ENCODE measurements at places on chromosomes 5 and 9.
A peak's percentile ranks its signal among the peaks of the same experiment; 100 is the strongest.

DNA sequence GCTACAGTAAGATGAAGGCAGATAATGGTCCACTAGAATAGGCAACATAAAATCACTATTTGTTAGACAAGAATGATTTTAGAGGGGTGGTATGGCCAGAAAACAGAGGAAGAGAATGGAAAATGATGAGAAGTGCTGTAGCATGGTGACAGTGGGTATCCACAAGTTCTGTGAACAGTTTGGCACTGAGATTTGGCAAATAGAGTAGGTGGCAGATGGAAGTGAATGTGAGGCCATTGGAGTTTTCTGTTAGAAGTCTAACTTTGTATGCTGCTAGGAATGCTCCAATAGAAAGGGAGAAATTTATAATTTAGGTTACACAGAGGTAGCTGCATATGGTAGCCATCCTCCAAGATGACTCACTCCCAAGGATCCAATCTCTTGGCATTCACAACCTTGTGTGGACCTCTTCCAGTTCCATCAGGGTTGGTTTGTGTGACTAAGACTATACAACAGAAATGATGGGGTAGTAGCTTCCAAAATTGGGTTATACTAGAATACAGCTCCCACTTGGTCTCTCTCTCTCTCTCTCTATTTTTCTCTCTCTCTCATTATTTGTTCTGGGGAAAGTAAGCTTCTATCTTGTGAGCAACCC lies 646.9 kb upstream of the ZNF608 start:
- no peak for DNase-seq

DNA sequence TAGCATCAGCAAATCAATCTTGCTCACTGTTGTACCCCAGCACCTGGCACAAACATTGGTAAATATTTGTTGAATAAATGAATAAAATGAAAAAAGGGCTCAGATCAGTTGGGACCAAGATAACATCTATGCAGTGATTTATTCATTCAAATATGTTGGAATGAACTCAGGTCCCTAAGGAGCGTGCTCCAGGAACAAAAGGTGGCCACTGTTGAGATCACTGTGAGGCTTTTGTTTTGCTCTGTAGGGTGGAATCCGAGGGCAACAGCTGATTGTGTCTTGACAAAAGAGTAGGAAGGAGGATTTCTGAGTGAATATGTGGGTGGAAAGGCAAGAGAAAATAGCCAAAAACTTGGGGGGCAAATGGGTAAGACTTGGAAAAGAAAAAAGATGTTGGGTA lies 89.7 kb downstream of the PPP2R2B start:
- no peak for DNase-seq

- no peak for DNase-seq
Observed at GRCh38 chr5:140962190-140962589, 4.1 kb upstream of the PCDHAC2 start.

DNA sequence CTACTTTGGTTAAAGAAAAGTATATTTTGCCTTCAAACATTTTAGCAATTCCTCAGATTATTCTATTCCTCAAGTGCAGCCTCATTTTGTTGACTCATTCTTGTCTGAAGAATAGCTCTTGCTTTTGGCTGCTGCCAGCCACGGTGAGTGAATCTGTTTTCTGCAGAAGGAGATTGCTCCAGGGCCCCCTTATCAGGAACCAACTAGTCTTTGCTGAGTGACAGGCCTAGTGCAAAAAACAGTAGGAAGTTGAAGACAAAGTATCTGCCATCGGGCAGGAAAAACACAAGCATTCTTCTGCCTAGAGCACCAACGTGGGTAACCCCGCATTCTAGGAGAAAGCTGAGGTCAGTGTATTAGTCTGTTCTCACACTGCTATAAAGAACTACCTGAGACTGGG lies 42.3 kb downstream of the ZNF883 start:
- no peak for DNase-seq

GRCh38 chr5:122180863-122181548 lies 51.7 kb downstream of the ZNF474 start:
- DNase-seq: no peak

GRCh38 chr5:83957188-83957587 lies 236.5 kb upstream of the HAPLN1 start:
- DNase-seq: no peak

GRCh38 chr9:79588488-79589223 lies 16.9 kb downstream of the TLE4 start:
- DNase-seq: no peak

GRCh38 chr9:130699047-130699446 lies 5.5 kb downstream of the EXOSC2 start:
- no peak for DNase-seq

- DNase-seq: no peak
Observed at GRCh38 chr9:124686918-124687317, 84.2 kb downstream of the NR6A1 start.

DNA sequence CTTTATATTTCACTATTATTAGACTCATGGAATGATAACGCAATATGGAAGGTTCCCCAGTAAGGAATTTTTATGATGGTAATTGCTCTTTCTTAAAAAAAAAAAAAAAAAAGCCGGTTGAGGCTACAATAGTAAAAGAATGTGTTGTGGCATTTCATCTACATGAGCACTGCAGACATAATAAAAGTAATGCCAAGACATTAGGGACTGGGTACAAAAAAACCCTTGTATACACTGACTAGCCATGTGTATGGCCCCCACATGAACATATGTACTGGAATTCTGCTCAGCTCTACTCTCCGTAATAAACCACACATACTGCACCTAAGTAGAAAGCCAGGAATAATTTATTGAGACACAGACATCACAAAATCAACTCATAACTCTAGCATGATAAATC lies 218.4 kb downstream of the ADAMTS6 start:
- no peak for DNase-seq

GRCh38 chr5:118905196-118905595 lies 83.2 kb downstream of the DTWD2 start:
- no peak for DNase-seq

- no peak for DNase-seq
Observed at GRCh38 chr9:14706530-14707140, 13.4 kb upstream of the ZDHHC21 start.

DNA sequence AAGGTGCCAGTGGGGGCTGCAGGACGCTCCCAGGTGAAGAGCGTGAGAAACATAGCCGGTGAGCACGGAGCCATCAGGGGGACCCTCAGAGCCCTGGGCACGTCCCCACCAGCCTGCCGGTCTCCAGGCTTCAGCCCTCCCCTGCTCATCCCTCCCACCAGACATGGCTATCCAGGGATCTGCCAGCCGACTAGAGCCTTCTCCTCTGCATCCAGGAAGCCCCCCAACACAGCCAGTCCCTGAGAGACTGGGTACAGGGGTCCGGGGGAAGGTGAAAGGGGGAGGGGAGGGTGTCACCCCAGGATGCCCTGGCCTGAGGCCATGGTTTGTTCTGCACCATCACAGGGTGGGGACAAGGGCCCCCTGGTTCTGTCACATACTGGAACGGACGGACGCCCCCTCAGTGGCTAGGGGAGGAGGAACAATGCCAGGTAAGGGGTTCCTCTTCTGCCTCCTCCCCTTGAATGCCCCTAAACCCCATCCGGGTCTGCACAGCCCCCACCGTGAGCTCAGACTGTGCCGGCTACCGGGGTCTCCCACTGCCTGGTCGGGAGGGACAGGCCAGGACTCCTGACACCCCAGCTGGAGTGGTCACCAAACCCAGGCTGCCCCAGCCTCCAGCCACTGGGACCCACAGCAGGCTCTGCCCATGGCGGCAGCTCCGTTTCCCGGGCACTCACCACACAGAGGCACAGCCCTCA lies 34.3 kb downstream of the NACC2 start:
- DNase-seq: no peak

DNA sequence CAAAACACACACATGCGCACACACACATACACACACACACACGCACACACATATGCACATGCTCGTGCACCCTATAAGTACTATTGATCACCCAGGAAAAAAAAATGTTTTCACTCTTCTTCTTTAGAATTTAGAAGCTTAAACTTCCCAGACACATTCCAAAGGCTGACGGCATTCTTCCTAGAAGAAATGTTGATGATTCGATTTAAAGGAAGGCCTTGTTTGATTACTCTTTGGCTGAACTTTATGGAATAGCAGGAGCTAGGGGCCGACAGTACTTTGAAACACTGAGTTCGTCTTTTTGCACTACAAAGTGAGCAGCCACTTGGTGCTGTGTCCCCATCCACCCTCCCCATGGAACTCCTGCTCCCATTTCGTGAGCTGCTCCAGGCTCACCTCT lies 113.2 kb downstream of the EGFLAM start:
- no peak for DNase-seq

DNA sequence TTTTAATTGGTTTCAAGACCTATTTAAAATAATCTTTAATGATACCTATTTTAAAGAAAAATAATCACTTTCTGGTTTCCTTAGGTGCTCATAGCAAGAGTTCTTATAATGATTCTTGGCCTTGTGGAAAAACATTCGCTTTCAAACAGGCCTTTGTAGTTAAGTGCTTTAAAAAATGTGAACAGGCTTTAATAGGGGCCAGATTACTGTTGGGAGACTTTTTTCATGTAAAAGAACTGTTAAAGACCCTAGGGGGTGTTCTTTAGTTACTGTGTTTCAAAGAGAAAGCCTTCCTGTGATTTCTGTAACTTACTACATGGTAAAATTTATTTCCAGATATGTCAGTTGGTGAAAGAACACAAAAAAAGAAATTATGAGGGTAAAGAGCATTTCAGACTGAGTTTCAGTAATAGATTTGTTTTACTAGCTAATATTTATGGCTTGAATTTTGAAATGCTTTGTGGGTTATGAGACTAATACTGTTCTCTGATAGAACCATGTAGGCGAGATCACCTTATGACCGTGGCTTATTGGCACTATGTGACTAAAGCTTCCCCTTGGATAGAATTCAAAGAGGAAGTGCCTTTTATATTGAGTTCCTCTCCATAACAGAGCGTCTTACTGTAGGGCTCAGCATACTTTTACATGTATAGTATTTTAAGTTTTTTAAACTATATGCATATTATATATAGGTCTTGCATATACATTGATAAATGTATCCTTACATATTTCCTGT lies 70.7 kb downstream of the CSNK1G3 start:
- DNase-seq: no peak

DNA sequence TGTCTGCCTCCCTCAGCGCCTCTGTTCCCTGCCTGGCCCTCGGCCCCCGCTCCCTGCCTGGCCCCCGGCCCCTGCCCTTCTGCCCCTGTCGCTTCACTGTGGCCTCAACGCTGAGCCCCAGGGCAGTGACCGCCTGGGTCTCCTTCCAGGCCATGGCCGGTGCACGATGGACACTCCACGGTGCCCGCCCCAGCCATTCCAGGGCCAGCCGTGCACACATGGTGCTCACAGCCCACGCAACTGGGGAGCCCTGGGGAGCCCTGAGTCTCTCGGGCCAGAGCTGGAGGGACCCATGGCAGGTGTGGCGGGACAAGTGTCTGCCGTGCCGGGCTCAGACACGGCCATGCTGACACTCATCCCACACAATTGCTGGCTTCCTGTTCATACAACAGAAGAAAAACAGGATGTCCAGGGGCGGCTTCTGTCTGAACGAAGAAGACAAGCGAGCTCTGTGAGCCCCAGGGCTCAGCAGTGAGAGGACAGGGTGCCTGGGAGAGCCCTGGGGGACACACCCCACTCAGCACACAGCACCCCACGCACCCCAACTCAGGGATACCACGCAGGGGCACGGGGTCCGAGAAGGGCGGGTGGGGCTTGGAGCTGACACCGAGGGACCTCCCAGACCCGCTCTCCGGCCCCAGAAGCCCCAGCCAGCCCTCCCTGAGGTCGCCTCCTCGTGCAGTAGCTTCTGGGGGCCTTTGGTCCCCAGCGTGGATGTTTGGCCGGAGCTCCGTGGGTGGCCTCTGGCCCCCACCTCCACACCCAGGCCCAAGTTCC lies 35.7 kb downstream of the EXD3 start:
- peak; percentile 55 for DNase-seq

DNA sequence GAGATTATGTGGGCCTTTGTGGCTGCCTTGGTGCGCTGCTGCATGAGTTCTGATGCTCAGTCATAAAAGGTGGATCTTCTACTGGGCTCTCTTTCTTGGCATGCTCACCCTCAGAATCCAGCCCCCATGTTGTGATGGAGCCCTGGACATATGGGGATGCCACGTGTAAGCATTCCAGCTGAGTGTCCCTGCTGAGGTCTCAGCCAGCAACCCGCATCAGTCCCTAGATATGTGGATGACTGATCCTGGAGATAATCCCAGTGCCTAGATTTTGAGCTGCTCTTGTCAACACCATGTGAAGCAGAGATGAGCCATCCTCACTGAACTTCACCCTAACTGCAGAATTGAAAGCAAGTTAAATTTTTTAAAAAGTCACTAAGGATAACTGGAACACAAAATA lies 390.1 kb downstream of the DMRT2 start:
- DNase-seq: no peak

DNA sequence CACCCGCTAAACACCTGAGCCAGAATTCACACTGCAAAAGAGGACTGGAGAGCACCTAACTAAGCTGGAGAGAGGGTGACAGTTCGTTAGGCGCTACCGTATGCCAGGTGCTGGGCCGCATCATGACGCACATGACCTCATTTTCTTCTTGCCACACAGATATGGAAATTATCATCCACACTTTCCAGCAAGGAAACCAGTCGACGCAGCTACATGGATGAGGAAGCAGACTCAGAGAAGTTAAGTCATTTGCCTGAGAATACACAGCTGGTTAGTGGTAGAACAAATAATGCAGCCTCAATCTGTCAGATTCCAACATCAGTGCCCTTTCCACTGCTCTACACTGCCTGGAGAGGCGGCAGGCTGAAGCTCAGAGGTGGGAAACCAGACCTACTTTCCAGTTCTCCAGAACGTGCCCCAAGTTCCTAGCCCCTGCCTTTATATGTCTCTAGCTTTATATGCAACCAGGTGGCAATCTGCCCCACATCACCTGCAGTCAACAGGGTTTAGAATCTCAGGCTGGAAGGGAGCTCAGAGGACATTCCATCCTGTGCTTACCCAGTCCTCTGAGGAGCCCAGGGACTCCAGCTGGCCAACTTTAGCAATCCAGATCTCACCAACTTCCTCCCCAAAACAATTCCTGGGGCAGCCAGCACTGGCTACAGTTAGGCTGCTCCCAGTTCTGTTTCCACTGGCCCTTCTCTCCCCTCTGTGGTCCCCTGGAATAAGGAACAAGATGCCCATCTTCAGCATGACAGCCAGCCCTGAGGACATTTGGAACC lies 8.8 kb downstream of the TNIP1 start:
- no peak for DNase-seq
